ENCODE measurements at places on chromosomes 1 and 21.

- DNase-seq = no peak
Observed at GRCh38 chr1:231035799-231036198, 4.3 kb downstream of the FAM89A start.

DNA sequence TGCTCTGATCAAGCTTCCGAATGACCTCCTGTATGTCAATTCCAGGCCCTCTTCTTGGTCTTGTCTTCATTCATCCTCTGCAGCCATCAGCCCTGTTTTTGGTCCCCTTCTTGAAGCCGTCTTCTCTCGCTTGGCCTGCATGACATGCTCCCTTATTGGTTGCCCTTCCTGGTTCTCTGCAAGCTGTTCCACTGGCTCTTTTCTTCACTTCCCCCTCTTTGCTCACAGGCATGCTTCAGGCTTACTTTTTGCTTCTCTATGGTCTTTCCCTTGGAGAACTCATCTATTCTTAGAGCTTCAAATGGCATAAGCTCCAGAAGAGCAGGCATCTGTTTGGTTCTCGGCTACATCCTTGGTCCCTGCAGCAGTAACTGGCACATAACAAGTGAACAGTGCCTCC lies 38.8 kb downstream of the PDPN start:
- DNase-seq = no peak

- DNase-seq = no peak
Observed at GRCh38 chr1:223319905-223320580, 43.9 kb downstream of the SUSD4 start.

GRCh38 chr1:91553177-91553591 lies 52.5 kb downstream of the CDC7 start:
- no peak for DNase-seq

DNA sequence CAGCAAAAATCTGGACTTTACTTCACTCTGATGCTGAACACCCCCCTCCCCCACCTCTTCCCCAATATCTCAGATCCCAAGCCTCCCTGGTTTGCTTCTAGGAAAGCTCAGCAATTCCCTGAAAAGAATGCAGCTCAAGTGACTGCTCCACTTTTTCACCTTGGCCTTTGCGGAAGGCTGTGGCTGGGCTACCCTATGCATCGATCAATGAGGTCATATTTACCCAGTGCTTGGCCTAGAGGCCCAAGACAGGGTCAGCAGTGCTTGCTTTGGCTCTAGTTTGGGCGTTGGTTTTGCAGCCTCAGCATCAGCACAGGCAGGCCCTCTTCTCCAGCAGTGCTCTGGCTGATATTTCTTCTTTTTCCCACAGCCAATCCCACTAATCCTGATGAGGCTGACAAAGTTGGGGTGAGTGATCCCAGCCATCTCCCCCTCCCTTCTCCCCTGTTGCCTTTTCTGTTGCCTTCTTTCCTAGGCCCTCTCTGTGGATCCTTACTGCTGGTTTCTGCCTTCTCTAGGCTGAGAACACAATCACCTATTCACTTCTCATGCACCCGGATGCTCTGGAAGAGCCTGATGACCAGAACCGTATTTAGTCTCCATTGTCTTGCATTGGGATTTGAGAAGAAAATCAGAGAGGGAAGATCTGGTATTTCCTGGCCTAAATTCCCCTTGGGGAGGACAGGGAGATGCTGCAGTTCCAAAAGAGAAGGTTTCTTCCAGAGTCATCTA lies 14.2 kb downstream of the FCGR2B start:
- DNase-seq = no peak

DNA sequence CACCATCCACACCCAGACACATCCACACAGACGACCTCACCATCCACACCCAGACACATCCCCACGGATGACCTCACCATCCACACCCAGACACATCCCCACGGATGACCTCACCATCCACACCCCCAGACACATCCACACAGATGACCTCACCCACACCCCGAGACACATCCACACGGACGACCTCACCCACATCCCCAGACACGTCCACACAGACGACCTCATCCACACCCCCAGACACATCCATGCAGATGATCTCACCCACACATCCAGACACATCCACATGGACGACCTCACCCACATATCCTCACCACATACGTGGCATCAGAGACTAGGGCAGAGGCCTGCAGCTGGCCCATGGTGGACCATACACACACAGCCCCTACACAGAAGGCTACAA lies 14.7 kb upstream of the FABP3 start:
- DNase-seq = no peak

GRCh38 chr1:69700770-69701169 lies 133.0 kb downstream of the LRRC7 start:
- DNase-seq = no peak

All from activated CD4-positive, alpha-beta T cell treated with anti-CD3 and anti-CD28 coated beads, Interleukin-2, amount 50 U/mL, for 16 hours (primary cell).